Endothelial cell (in vitro differentiated cells): ENCODE measurements at places on chromosomes 3 and 15. TPM values are rescaled to one million over a fixed set of nuclear protein-coding genes. Genes with fewer than 3 reads are reported as not detected.

DNA sequence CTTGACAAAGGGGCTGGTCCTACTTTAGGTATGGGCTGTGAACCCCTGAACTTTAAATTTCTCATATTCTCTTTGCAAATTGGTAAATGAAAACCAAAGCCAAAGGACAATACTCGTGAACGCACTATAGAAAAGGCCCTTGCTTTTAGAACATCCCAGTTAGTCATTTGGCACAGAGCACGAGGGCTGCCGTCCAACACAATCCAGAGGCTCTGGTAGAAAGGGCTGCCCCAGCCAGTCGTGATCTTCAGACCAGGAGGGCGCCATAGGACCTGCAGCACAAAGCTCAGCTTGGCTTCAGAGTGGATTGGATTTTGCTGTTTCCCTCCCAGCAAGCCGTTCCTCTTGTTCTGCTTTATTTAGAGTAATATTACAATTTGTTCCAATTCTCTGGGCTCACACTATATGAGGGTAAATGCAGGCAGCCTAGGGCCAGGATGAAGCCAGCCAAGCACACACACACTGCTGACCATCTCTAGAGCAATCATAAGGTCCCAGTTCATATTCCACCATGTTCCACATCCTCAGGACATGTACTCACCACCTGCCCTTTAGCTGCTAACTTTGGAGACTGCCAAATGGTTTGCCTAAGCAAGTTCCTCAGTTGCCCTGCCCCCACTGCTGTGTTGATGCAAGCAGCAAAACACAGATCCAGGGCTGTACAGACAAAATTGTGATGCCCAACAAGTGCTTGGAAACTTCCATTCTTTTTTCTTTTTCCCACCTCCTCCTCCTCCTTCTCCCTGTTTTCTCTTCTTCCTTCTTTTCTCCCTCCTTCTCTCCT lies 6.0 kb upstream of the BFSP2 start:
- H3K4me1 ChIP-seq = peaks cover 20% of the 10 kb centered on the region
- H3K4me3 ChIP-seq = no peak overlapping the region
- no peak for DNase-seq
- H3K27ac ChIP-seq = no peak overlapping the region

Gene LRRC31
- 0.23 TPM for total RNA-seq

GRCh38 chr15:59371458-59372351 lies 966 bp downstream of the MYO1E start:
- H3K4me3 ChIP-seq = peak overlapping the region; percentile 98
- peaks cover 8% of the 10 kb centered on the region for H3K36me3 ChIP-seq
- peaks cover 15% of the 10 kb centered on the region for H3K27me3 ChIP-seq
- peak overlapping the region; percentile 91 for H3K27ac ChIP-seq
- H3K4me1 ChIP-seq = peaks cover 28% of the 10 kb centered on the region

DNA sequence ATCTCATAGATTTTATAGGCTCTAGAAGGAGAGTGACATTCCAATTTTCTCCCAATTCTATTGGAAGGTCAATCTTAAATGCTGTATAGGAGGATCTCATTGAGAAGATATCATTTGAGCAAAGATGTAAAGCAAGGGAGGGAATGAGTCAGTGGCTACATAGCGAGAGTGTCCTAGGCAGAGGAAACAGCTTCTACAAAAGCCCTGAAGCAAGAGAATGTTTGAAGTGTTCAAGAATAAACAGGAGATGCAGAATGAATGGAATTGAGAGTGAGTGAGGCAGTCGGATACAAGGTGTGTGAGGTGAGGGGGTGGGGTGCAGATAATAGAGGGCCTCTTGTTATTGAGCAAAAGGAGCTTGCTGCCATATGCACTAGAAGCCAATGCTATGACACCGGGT lies 545.9 kb downstream of the IGSF11 start:
- H3K4me1 ChIP-seq = no peaks in the 10 kb centered on the region
- no peak overlapping the region for H3K4me3 ChIP-seq
- H3K27ac ChIP-seq = no peak overlapping the region
- DNase-seq = no peak
- H3K27me3 ChIP-seq = no peaks in the 10 kb centered on the region
- H3K36me3 ChIP-seq = no peaks in the 10 kb centered on the region

GRCh38 chr3:14633819-14634424 lies 17.6 kb upstream of the CCDC174 start:
- H3K36me3 ChIP-seq = no peaks in the 10 kb centered on the region
- H3K27me3 ChIP-seq = peaks cover 4% of the 10 kb centered on the region
- DNase-seq = peak; percentile 54
- H3K4me3 ChIP-seq = no peak overlapping the region
- H3K27ac ChIP-seq = peak overlapping the region; percentile 5

Gene DMXL2
- total RNA-seq = 33.1 TPM

Gene PLA2G4D
- total RNA-seq = not detected
